ENCODE measurements at places on chromosomes 7 and 10.

GRCh38 chr7:24755541-24756407 lies 1.5 kb downstream of the GSDME start:
- DNase-seq = no peak

DNA sequence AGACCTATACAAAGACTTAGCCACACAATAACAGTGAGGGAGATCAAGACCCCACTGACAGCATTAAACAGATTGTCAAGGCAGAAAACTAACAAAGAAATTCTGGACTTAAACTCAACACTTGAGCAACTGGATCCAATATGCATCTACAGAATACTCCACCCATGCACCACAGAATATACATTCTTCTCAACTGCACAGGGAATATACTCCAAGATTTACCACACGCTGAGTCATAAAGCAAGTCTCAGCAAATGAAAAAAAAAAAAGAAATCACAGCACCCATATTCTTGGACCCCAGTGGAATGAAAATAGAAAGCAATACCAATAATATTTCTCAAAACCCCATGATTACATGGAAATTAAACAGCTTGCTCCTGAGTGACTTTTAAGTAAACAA lies 680.2 kb downstream of the PCDH15 start:
- no peak for DNase-seq

- DNase-seq = no peak
Measured at GRCh38 chr7:42914009-42914408, 2.1 kb upstream of the C7orf25 start.

- no peak for DNase-seq
Measured at GRCh38 chr7:30214651-30215137, 69.7 kb upstream of the ZNRF2 start.

DNA sequence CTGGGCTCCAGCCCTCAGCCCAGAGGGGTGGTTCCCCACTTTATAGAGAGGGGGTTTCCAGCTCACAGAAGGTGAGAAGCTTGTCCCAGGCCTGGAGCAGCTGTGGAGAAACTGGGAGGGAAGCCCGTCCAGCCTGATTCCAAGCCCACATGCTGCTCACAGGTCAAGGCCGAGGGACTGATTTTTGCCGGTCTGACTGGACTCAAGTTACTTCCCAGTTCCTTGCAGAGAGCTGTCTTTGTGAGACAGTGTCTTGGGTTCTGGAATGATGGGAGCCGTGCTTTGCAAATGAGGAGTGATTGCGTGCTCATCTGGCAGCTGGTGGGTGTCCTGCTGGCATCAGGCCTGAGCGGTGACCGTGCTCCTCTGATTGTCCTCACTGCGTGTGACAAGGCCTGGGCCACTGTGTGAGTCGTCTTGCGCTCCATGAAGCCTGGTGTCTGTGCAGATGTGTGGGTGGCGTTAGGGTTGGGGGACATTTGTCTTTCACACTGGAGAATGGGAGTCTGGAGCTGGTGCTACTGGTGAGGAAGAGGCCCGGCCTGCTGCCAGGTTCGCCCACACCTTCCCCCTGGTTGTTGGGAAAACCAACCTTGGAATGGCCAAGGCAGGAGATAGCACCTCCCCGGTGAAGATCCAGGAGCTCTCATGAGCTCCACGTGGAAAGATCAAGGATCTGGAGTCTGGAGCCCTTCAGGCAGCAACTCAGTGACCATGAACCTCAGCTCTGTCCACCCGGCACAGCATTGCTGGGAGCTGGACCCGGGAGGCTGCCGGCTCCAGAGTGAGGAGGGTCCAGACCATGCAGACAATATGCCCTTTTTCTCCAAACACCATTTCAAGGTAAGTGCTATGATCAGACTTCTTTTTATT lies 129.6 kb downstream of the SMURF1 start:
- DNase-seq = no peak

DNA sequence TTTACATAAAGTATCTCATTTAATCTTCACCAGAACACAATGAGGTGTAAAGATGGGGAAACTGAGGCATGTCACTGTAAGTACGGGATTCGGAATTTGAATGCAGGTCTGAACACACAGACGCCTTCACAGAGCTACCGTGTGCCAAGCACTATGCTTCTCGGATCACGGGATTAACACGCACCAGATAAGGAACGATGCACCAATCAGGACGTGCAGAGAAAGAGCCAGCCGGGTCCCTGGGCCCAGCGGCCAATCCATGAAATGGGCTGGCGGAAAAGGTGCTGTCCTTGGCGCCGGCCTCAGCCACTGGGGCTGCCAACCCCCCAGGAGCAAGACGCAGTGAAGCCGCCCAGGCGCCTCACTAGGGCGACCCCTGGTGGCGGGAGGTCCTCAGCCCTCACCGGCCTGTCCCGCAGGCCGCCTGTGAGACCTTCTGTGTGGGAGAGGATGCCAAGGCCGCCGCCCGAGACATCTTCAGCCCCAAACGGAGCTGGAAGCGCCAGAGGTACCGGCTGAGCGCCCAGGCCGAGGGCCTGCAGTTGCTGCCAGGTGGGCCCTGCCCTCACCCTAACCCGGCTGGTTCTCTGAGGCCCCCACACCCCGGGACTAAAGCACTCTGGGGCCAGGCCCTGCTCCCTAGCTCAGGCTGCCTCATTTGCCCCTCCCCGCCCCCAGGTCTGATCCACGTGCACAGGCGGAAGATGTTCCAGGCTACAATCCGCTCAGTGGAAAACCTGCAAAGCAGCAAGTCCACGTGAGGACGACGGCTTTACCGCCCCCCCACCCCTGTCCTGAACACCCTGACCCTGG lies 15.6 kb downstream of the ATG9B start:
- no peak for DNase-seq

GRCh38 chr10:125154529-125154928 lies 5.8 kb downstream of the CTBP2 start:
- no peak for DNase-seq

- no peak for DNase-seq
Measured at GRCh38 chr7:4745971-4746919, 29.2 kb upstream of the AP5Z1 start.

DNA sequence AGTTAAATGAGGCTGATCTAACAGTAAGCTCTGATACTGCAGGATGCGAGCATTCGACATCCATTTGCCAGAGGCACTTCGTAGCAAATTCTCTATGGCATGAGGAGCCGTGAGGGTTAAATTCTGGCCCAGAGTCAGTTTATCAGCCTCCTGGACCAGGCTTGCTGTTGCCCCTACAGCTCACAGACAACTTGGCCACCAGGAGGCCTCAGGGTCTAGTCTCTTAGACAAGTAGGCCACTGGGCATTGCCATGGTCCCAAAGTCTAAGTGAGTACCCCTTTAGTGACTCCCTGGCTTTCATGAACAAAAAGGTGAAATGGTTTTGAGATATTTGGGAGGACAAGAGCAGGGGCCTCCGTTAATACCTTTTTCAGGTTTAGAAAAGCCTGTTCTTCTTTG lies 178.0 kb upstream of the MBL2 start:
- no peak for DNase-seq

DNA sequence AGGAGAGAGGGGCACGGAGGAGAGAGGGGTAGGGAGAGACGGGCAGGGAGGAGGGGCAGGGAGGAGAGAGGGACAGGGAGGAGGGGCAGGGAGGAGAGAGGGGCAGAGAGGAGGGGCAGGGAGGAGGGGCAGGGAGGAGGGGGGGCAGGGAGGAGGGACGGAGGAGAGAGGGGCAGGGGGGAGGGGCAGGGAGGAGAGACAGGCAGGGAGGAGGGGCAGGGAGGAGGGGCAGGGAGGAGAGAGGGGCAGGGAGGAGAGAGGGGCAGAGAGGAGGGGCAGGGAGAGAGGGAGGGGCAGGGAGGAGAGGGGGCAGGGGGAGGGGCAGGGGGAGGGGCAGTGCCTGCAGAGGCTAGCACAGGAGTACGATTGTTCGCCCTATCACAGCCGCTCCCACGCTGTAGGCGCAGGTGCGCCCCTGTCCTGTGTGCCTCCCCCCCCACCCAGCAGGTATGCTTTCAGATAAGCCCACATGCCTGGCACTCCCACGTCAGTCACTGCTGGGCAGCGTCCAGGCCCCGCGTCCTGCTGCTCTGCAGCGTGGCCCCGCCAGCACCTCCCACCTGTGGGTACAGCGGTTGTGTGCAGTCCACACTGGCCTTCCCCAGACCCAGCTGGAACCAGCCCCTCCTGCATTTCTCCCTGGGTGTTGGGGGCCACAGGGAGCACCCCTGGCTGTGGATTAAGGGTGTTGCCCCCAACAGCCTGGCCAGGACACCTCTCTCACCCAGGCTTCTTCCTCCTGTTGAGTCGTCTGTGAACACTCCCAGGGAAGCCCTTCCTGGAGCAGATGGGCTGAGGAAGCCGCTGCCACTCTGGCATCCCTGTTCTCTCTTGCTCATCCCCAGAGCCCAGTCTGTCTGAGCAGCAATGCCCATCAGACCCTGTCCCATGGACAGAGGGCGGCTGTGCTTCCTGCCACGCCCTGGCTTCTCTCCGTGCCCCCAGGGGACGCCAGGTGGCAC lies 10.8 kb downstream of the NKX6-2 start:
- DNase-seq = no peak

GRCh38 chr7:39614299-39614698 lies 9.1 kb upstream of the RALA start:
- no peak for DNase-seq

DNA sequence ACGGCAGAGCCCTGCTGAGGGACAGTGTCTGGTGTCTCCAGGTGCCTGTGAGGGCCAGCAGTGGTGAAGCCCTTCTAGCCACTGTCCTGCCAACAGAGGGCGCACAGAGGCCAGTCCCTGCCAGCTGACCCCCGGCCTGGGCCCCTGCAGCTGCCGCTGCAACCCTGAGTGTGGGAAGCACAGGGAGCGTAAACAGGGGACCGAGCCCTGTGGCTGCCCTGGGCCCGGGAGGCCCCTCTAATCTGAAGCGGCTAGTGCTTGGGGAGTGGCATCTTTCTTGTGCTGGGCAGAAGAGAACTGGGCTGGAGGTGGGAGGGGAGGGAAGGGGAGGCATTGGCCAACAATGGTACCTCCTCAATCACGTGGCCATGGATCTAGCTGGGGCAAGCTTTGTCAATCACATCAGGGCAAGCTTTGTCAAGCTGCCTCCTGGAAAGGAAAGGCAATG lies 34.6 kb downstream of the TRIM8 start:
- no peak for DNase-seq

DNA sequence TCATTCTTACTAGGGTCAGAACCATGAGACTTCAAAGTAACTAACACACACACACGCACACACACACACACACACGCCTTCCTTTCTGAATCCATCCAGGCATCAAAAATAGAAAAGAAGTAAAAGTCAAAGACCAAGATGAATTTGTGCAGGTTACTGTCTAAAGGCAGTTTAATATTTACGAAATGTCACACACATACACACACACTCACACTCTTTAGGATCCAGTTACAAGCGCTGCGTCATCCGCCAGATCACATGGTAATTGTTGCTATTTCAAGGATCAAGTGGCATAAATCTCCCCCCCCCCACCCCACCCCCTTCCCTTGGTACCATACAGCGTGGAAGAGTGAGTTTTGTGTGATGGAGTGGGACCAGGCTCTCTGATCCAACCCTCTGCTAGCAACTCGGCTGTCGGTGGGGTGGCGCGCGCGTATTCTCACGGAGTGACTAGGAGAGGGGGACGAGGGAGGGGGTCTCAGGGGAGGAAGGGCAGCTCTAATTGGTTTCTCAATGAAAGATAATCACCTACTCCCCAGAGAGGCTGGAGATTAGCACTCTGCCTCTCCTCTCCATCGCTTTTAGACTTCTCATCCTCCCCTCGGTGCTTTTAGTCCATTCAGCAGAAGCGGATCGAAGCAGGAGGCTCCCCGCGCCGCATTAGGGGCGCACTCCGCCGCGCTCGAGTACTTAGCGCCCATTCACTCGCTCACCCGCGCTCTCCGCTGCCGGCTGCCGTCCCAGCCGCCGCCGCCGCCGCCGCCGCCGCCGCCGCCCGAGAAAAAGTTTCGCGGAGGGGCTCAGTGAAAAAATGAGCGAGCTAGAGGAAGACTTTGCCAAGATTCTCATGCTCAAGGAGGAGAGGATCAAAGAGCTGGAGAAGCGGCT lies 83.5 kb upstream of the PRKG1 start:
- no peak for DNase-seq

- no peak for DNase-seq
Measured at GRCh38 chr10:132098539-132099388, 33.0 kb downstream of the JAKMIP3 start.

GRCh38 chr10:77197544-77197943 lies 440.1 kb downstream of the KCNMA1 start:
- no peak for DNase-seq

GRCh38 chr10:128277267-128277840 lies 151.1 kb upstream of the MKI67 start:
- DNase-seq = no peak

- DNase-seq = no peak
Measured at GRCh38 chr7:155680864-155681263, 36.4 kb downstream of the RBM33 start.

DNA sequence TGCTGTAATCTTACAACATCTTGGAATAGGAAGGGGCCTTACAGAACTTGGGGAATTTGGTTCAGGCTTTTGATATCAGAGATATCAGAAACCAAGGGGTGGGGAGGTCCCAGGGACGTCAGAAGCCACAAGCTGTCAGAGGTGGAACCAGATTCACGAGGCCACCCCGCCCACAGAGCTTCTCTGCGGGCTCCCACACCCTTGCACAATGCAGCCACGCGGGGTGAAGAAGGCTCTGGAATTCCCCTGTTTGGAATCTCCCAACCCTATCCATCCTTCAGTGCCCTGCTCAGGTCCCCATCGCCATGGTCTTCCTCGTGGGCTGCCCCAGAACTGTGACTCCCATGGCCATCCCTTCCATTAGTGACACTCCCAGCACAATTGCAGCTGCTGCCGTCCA lies 247.1 kb upstream of the SHH start:
- DNase-seq = no peak

GRCh38 chr7:8430643-8431042 lies 2.8 kb upstream of the NXPH1 start:
- no peak for DNase-seq

GRCh38 chr7:109844362-109844761 lies 1246.6 kb upstream of the LRRN3 start:
- DNase-seq = no peak

- DNase-seq = no peak
Measured at GRCh38 chr7:156906200-156906649, 13.2 kb upstream of the LMBR1 start.

DNA sequence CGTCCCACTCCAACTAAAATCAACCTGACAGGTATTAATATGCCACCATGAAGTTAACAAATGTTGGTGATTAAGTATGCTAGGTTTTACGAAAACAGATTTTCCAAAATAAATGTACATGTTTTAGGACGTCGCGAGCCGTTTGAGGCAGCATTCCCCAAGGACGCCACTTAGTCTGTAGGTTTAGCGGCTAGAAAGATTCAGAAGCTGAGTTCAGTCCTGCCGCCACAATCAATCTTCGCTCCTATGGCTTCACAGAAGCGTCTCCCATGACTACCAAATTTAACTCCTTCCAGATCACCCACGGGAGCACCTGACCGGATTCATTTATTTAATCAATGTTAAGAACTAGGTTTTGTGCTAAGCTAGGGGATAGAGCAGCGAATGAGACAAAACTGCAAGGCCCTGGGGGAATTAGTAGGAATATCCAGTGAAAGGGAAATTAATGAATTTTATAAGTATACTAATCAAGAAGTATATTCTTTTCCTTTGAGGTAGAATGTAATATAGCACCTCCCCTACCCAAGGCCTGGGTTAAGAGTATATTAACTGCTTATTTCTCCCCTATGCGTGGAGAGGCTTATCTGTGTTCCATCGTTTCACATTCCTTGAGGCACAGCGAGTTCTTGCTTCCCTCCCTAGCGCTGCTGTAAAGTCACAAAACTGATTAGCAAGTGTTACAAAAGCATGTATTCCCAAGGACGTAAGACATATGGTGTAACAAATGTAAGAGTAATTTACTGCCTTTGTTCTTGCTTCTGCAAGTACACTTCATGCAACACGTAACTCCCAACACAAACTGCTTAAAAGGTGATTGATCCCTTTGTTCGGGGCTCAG lies 994 bp upstream of the CYP51A1 start:
- DNase-seq = no peak
